ENCODE measurements at places on chromosomes 2 and 18.

- no peak for DNase-seq
Measured at GRCh38 chr2:118750959-118751565, 96.4 kb downstream of the EN1 start.

DNA sequence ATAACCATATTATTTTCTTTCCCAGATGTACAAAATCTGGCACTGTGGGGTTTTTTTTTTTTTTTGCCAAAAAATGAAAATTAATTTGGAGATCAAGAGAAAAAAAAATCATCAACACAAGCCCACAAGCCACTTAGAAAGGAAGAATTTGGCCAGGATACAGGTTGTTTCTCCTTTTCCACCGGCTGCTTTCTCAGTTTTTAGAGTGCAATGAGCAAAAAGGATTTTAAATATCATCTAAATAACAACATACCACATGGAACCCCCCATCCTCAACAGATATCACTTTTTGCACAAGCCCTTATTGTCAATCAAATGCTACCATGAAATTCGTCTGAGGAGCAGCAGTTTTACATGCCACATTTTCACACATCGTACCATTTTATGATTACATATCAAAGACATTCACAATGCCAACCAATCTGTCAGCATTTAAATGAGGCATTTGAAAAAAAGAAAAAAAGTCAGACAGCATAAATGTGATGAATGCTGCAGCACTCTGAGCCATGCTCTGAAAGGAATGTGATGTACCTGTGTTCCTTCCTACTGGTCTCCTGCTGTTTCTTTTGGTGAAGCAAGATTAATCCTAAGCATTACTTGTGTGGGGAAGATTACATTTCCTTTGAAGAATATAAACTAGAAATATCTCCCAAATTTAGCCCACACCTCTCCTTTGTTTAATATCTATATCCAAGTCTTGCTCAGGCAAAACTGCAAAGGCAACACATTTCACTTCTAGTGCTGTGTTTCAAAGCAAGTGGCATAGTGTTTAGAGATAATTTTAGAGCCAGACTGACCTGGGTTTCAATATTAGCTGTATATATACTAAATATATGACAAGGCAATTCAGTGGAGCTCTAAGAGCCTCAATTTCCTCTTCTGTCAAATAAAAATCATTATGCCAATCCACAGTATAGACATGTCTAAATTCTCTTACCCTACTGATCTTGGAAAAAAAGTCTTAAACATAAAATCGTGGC, 391.3 kb downstream of the CMPK2 start:
- no peak for DNase-seq

- peak; percentile 98 for DNase-seq
Measured at GRCh38 chr2:73736855-73737779, at the start of gene TPRKB. TPRKB (minus strand) TSS chr2:73737345; CDS start chr2:73734569, 2,776 bp downstream.

- no peak for DNase-seq
Measured at GRCh38 chr2:66461001-66461663, 26.2 kb downstream of the MEIS1 start.

- DNase-seq, result no peak
Measured at GRCh38 chr2:110950281-110950680, 170.4 kb upstream of the BCL2L11 start.

DNA sequence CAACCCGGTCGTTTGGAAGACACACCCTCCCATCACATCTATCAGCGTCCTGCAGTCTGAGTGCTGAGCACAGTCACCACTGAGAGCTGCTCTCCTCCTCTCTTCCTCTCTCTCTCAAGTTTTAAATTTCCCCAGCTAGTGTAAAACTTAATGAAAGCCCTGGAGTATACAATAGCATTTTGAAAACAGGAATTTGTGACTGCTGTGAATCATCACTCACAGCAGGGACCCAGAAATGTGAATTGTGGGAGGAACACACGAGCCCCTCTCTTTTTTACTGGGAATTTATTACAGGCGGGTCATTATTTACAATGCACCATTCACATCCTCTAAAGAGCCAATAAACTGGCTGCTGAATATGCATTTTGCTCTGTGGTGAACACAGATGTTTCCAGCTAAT, 185.0 kb upstream of the SMIM21 start:
- DNase-seq, result no peak

- no peak for DNase-seq
Measured at GRCh38 chr2:24672589-24672988, 120.6 kb downstream of the PTRHD1 start.

- no peak for DNase-seq
Measured at GRCh38 chr2:2294183-2294690, 36.8 kb downstream of the MYT1L start.

DNA sequence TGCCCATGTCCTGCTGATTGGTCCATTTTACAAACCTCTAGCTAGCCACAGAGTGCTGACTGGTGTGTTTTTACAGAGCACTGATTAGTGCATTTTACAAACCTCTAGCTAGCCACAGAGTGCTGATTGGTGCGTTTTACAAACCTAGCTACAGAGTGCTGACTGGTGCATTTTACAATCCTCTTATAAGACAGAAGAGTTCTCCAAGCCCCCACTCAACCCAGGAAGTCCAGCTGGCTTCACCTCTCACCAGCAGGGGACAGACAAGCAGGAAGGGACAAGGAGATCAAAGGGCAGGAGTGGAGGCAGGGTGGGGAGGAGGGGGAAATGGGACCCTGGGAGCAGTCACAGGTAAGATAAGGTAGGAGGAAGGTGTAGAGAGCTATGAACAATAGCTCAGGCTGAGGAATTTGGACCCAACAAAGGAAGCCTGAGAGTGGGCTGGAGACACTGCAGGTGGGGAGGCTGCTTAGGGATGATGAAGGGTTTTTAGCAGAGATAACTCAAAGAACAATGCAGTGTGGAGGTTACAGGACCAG, 37.1 kb downstream of the SH2D6 start:
- DNase-seq, result no peak

GRCh38 chr2:233544200-233544610, 22.4 kb downstream of the USP40 start:
- DNase-seq, result no peak

DNA sequence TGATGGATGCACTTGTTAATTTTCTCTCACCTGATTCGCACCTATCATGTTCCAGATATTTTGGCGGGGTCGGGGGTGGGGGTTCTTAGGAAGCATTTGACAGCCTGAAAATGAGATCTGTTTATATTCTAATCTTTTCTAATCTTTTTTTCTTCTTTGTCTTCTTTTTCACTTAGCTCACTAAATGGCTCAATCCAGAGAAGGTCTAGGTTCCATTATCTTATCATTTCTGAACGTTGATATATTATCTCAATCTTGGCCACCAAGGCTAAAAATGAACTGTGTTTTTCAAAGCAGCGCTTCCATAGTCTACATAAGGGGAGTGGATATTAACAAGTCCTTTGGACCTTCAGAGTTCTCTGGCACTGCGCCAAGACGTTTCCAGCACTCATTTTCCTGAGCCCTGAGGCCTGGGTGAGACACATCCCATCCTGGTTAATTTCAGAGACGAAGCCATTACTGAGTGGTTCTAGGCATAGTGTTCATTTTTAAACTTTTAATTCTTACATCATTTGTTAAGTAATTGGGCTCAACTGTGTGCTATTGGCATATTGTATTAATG, 229.0 kb downstream of the SOX11 start:
- DNase-seq, result no peak

DNA sequence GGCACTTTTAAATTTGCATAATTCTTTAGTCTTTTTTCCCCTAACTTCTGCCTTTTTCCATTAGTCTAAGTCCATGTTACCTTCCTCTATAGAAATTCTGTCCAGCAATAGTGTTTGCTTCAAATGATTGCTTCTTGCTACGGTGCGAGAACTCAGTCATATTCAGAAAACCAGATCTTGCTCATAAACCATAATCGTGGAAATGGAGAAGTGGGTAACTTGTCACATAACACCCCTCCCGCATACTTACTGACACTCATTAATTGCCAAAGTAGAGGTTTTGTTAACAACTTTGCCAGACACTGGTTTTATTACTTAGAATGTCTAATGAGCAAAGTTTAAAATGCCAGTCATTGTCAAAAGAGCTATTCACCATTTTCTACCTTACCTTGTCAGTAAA, 94.3 kb upstream of the TWSG1 start:
- DNase-seq, result no peak

GRCh38 chr2:138949517-138949916, 169.3 kb upstream of the NXPH2 start:
- DNase-seq, result no peak

DNA sequence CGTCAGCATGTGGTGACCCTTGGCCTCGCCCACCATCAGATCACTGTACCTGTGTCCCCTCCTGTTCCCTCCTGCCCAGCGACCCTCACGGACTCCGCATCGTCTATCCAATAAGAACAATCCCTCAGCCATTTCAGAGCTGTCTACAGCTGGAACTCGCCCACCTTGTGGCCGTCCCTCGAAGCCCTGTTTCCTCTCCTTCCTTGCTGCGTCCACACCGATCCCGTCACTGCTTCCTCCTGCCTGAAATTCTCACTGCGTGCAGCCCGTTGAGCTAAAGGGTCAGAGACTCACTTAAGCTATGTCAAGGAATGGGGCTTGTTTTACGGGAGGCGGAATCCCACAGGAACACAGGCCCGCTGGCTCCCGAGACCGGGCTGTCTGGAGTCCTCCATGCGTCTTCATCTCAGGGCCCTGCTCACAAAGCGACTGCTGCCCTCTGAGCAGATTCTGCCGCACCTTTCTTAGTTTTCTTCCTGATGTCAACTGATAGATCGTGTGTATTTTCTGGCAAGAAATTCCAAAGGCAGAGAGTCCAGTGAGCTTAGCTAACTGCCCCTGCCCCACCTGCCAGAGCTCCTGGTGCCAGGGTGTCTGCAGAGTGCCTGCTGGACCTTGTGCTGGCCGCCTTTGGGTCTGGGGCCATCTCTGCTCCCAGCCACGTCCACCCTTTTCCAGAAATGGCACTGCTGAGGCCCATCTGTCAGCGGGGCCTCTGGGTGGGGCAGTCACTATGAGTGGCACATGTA, 35.3 kb downstream of the KLHL29 start:
- DNase-seq, result no peak

GRCh38 chr18:69817335-69817940, 130.2 kb downstream of the CD226 start:
- DNase-seq, result no peak

GRCh38 chr2:8575038-8575833, 106.6 kb upstream of the ID2 start:
- no peak for DNase-seq

DNA sequence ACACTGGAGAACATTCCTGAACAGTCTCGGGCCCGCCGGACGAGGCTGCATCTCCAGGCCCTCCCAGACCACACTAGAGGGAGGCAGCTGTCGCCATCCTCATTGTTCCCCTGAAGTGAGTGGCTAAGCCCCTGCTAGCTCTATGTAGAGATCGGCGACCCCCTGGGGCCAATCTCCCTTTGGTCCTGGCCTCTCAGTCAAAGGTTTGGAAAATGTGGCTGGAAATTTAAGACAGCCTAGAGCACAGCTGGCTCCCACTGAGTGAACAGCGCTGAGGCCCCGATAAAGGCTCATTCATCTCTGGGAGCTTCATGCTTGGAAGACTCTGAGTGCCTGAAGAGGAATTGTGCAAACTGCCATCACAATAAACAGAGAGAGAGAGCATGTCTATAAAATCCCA, 360.3 kb downstream of the CLIP4 start:
- DNase-seq, result no peak

- DNase-seq, result no peak
Measured at GRCh38 chr2:168801961-168802858, at the start of gene NOSTRIN. NOSTRIN (plus strand) TSS chr2:168802637; CDS start chr2:168802647, 10 bp downstream.

DNA sequence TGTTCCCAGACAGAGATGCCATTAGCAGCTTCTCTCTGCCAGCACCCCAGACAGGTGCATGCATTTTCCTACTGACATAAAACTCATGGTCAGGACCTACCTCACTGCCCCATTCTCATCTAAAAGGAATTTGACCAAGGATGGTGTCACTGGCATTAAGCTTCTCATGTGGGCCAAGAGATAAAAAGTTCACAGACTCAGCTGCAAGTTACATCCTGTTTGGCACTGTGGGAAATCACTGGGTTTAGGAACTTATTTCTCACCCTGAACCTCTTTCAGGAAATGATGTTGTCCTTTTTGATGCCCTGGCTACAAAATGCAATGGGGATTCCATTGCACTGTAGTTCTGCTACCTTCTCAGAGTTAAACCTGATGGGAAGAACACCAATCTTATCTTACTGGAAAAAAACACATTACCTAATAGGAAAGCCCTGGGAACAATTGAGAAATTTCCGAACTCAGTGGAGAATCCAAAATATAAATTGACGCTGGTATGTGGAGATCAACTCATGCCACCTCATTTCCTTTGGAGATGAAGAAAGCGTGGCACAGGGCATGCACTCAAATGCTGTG, 252.1 kb upstream of the COPS8 start:
- no peak for DNase-seq

DNA sequence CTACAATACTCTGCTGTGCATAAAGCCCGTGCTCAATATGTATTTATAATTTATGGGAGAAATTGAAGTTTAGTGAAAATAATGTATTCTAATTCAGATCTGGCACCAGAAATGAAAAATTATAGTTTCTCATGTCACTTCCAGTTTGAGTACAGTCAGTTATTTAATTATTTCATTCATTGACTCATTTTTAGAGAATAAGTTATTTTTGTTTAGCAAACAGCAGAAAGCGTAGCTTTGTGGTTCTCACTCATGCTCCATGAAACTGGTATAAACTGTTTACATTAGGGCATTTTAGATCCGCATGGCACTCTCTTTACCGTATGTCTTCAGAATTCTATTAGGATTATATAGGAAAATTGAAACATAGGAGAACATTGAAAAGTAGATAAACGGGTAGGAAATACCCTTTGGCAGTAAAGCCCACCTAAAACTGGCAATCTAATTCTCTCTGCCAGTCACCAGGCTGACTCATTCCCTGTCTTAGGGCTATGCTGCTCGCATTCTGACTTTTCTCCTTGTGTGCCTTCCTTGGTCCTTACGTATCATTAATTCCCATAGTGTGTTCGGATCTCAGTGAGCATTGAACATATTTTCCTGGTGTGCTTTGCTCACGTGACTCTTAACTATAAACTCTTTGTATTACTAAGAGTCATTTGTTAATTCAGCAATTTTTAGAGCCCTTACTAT, 106.0 kb downstream of the ZNF236 start:
- no peak for DNase-seq

DNA sequence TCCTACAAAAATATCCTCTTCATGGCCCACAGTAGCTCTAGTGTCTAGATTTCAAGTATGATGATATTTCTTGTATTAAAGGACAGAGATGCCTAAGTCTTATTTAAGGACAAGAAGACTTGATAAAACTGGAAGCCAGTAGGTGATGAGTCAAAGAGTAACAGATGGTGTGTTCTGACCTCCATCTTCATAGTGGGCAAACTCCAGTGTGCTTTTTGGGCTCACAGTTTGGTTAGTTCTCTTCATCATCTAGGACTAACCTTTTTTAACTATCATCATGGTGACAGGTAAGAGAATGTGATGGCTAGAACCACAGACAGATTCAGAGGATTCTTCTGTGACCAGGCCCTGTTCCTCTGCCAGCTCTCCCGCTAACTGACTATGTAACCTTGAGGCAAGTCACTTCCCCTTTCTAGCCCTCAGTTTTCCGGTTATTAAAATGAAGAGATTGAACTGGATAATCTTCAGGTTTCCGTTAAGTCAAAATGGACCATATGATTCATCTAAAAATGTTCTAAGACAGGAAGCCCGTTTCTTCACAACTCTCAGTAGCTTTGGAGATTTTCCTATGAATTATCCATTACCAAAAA, 140.3 kb upstream of the RASGRP3 start:
- DNase-seq, result no peak

GRCh38 chr2:63539416-63540162, 48.7 kb downstream of the WDPCP start:
- DNase-seq, result no peak

GRCh38 chr2:198596985-198597384, 792.6 kb downstream of the PLCL1 start:
- DNase-seq, result peak; percentile 19

All from HEK293T (cell line).